Right ventricle myocardium inferior (tissue), 1 donor: ENCODE measurements at places on chromosomes 3 and 15. TPM values are rescaled to one million over a fixed set of nuclear protein-coding genes. Genes with fewer than 3 reads are reported as not detected.

CLSTN2 gene
- total RNA-seq = 8.4 TPM

EPM2AIP1 gene
- 19.8 TPM for total RNA-seq

ALDH1L1 gene
- total RNA-seq = 23.1 TPM

TGM5 gene
- not detected for total RNA-seq

HHLA2 gene
- not detected for total RNA-seq

SH3GL3 gene
- not detected for total RNA-seq

HCN4 gene
- total RNA-seq = 21.4 TPM

ABHD5 gene
- total RNA-seq = 25.4 TPM

GDPGP1 gene
- 9.8 TPM for total RNA-seq

CCR4 gene
- total RNA-seq = 0.08 TPM

IGSF11 gene
- total RNA-seq = 3.1 TPM

GRCh38 chr3:166005126-166005525 lies 167.9 kb upstream of the BCHE start:
- DNase-seq = no peak

DNA sequence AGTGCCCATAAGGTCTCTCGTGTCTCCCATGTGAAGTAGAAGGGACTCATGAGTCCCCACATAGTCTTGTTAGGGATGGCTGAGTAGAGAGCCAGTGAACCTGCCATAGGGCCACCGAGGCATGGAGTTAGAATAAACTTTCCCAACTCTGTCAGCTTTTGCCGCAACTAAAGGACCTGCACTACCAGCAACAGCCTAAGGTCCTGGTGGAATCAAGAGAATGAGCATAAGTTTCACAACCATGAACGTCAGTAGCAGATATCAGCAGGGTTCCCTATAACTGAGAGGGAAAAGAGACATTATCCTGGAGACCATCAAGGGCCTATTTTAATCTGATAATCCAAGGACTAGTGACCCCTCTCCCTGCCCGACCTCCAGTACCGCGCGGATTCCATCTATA lies 60.3 kb upstream of the FNDC3B start:
- DNase-seq = no peak

- DNase-seq = no peak
These were observed 75.0 kb upstream of the SPATA12 start for GRCh38 chr3:56985460-56985859.

GRCh38 chr3:15795651-15796308 lies 2.0 kb downstream of the ANKRD28 start:
- no peak for DNase-seq

DNA sequence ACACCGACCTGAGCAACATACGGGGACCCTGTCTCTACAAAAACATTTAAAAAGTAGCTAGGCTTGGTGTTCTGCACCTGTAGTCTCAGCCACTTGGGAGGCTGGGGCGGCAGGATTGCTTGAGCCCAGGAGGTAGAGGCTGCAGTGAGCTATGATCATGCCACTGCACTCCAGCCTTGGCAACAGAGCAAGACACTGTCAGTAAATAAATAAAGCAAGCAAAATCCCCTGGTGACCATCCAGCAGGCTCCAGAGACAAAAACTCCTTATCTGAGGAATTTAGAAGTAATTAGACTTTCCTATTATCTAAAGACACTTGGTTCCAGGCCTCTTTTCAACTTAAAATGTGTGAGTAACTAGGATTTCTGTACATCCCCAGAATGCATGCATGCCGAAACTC lies 29.5 kb upstream of the ZNF774 start:
- no peak for DNase-seq

DNA sequence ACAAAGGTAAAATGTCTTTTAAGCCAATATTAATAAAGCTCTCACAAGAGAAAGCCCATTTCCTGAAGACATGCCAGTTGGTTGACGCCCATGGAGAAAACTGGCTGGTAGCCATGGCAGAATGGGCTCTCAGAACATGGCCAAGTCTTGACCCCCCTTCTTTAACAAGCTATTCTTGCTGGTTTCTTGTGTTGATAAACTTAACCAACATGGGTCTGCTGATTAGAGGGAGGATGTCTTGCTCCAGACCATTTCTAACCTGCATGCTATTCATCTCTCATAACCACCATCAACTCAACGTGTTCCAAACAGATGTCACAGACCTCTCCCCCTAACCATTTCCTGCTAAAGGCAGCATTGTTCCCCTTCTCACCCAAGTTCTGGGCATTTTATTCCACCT lies 25.7 kb downstream of the NTRK3 start:
- DNase-seq = no peak

DNA sequence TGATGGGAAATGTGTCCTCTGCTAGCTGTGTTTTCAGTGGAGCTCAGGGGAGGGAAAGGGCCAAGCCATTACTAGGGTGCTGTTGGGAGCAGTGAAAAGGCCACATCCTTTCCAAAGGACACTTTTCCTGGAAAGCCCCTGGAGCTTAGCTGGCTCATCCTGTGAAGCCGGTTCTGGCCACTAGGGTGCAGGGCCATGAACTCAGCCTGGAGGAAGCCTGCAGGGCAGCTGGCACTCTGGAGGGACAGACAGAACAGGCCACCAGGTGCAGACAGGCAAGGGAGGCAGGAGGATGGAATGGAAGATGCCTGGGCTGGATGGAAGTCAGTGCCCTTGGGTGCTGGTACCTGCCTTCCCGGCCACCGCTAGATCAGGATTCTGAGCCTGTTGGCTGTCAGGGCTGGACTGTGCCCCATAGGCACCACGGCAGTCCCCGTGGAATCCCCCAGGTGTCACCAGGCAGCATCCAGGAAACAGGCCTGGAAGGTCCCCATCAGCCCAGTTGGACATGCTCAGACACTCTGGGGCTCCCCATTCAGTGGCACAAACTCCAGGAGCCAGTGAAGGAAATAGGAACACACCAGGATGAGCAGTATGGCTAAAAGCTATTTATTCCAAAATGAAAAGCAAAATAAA lies 76.2 kb upstream of the C2CD4B start:
- DNase-seq = no peak

- DNase-seq = no peak
These were observed 423 bp downstream of the CHAC1 start for GRCh38 chr15:40953713-40954074.

DNA sequence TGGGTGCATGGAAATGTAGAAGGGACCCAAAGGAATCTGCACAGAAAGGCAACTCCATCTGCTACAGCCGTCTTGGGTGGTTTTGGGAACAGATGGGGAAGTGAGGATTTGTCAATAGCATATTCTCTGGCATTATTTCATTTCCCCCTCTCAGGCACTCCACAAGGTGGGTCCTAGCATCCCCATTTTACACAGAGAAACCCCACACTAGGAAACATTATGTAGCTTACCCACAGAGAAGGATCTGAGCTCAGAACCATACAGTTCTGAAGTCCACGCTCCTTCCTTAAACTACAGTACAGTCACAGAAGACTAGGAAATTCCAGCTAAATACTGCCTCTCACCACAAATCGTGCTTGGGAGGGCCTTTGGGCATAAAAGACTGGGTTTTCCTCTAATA lies 61.2 kb upstream of the CTNNB1 start:
- DNase-seq = no peak

DNA sequence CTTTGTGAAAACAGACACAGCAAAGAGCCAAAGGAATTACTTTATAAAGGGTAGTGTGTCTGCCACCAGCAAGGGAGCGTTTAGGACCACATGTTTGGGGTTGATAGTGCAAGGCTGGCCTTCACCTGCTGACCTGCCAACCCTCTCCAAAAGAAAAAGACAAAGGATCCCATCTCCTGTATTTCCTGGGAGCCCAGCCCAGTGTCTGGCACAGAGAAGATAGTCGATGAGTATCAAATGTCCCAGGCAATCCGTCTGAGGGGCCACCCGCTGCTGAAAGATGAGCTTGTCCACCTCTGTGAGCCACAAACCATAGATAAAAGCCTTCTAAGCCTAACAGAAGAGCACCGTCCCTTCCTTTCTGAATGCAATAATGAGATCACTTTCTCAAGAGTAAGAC lies 154.8 kb upstream of the CTNNB1 start:
- DNase-seq = no peak

GRCh38 chr15:94162939-94163338 lies 68.4 kb upstream of the MCTP2 start:
- no peak for DNase-seq

DNA sequence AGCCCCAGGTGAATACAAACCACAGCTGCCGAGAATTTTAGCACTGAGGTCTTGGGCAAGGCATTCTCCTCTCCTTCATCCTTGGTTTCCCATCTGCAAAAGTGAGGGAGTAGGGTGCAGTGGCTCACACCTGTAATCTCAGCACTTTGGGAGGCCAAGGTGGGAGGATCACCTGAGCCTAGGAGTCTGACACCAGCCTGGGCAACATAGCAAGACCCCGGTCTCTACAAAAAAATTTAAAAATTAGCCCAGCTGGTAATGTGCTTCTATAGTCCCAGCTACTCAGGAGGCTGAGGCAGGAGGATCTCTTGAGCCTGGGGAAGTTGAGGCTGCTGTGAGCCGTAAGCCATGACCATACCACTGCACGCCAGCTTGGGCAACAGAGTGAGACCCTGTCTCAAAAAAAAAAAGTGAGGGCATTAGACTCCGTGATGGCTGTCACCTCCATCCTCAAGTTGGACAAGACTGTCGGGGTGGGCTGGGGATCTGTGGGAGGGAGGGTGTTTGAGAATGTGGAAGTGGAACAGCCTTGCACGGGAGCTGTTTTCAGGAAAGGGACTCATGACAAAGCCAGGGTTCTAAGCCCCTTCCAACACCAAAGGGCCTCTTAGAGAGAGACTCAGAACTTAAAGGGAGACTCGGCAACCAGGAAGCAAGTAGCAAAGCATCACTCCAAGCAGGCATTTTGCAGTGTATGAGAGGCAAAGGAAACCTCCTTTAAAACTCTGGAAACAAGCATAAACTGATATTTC lies 46.0 kb upstream of the FURIN start:
- no peak for DNase-seq

- DNase-seq = no peak
These were observed 14.3 kb downstream of the RAB11A start for GRCh38 chr15:65883571-65883970.

GRCh38 chr3:114998971-114999579 lies 148.0 kb downstream of the ZBTB20 start:
- no peak for DNase-seq

DNA sequence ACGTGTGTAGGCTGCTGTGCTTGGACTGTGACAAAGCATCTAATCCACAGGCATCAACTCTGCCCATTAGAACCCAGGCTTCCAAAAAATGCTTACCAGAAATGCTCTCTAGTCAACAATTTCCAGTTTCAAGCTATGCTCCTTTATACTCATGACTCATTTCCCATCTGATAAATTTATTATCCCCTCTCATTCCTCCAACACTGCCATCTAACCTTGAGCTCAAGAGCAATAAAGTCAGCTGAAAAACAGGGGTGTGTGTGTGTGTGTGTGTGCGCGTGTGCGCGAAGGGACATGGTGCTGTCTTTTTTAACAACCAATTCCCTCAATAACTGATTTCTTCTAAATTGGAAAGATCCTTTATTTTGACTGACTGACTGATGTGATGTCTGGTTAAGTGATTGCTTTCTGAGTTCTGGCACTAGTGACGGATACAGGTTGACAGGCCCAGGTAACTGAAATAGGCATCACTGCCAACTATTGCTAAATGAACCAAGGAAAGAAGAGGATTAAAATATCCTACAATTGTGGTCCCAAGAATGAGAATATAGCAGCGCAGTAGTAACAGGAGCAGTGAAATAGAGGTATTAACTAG lies 405.5 kb downstream of the ZNF385D start:
- DNase-seq = no peak

DNA sequence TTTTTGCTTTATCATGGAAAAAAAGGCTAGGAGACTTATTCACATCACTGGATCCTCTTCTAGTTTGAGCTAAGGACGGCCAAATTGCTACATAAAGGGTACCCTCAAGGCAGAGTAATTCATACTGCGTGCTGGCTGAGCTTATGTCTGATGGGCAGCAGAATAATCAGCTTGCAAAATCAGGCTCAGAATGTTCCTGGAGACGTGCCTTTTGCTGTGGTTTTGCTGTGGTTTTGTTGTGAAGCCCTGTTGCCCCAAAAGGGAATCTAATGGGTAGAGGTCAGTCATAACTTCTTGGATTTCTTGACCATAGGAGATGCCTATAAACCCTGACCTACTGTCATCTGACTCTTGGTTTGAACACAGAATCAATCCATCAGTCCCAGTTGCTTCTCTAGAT lies 189.9 kb downstream of the SOX2 start:
- no peak for DNase-seq

DNA sequence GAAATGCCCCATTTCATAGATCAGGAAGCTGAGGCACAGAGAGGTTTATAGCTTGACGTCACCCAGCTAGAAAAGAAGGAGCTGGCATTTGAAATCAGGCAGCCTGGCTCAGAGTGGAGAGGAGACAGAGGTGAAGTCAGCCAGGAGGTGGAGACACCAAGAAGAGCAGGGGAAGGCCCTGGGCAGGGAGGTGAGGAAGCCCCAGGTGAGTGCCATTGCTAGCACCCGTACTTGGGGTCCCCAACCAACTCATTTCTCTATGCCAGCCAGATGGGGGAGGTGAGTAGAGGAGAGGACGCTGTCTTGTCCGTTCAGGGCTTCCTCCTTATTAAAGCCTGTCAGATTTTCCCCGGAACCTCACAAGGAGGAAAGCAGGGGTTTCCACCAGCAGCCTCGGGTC lies 149.6 kb upstream of the TLE3 start:
- no peak for DNase-seq

GRCh38 chr3:144028798-144029411 lies 57.3 kb downstream of the DIPK2A start:
- no peak for DNase-seq

- DNase-seq = no peak
These were observed 26.8 kb upstream of the CHRNA7 start for GRCh38 chr15:32003558-32003957.

DNA sequence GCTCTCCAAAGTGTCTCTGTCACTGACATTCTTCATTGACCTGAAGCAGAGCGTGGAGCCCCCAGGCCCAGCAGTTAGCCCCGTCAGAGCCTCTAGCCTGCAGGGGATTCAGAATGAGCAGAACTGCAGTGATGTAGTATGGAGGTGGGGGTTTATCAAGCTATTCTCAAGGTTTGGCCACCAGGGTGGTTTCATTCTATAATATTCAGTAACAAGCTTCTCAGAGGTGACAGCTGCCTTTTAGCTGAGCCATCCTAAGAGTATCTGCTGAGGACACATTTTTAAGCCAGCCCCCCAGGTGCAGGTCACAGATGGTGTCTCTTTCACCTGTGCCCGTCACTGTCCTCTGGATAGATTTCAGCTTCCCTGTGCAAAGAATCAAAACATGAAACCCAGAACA lies 31.9 kb downstream of the CMTM7 start:
- DNase-seq = no peak
